ENCODE measurements at places on chromosomes 16 and 17.

DNA sequence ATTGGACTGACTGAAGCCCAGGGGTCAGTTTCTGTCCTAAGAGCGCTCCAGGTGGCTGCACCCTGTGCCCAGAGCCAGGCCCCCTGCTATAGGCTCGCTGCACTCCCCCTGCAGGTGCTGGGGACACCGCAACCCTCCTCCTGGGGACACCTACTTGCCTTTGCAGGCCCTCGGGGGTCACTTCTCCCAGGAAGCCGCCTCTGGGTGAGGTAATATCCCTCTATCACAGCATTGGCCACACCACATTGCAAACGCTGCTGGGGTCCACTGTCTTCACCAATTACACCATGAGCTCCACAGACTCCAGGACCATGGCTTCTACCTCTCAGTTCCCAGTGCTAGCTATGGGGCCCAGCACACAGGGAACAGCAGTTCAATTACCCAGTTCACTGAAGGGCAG is 14.9 kb downstream of the USP36 start:
- no peak for DNase-seq

GRCh38 chr17:77144227-77144626 is 3.5 kb downstream of the SEC14L1 start:
- no peak for DNase-seq

- no peak for DNase-seq
Observed at GRCh38 chr16:9612267-9612666, 520.8 kb downstream of the HAPSTR1 start.

- no peak for DNase-seq
Observed at GRCh38 chr16:67311607-67312488, 14.7 kb downstream of the KCTD19 start.

GRCh38 chr17:56718515-56718914 is 115.2 kb downstream of the C17orf67 start:
- DNase-seq, result no peak

DNA sequence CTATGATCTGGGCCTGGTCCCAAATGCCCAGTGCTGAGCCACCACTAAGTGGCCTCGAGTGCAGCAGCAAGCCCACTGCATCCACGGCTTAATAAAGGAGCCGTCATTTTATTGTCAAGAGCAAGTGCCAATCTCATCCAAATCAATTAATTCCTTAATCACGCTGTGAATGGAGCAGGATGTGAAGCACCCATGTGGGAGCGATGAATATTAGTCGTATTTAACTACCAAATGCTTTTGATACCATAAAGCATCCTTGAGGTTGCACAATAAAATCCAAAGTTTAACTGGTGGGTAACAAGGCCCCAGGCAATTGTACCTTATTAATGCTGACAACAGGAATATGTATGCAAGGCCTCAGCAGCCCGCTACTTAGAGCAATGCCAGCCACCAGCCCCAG is 226.0 kb upstream of the C16orf82 start:
- DNase-seq, result no peak

All from NCI-H510A (cell line).